ENCODE measurements at places on chromosomes 6 and 20.

GRCh38 chr6:107102414-107102805 lies 12.9 kb downstream of the BEND3 start:
- DNase-seq = no peak

GRCh38 chr6:58198301-58198700 lies 880.9 kb downstream of the PRIM2 start:
- no peak for DNase-seq

- no peak for DNase-seq
Observed at GRCh38 chr20:52438326-52438963, 246.9 kb upstream of the ZFP64 start.

GRCh38 chr20:7806831-7807230 lies 133.4 kb downstream of the HAO1 start:
- DNase-seq = no peak

GRCh38 chr20:53495398-53496092 lies 98.1 kb downstream of the ZNF217 start:
- DNase-seq = no peak

DNA sequence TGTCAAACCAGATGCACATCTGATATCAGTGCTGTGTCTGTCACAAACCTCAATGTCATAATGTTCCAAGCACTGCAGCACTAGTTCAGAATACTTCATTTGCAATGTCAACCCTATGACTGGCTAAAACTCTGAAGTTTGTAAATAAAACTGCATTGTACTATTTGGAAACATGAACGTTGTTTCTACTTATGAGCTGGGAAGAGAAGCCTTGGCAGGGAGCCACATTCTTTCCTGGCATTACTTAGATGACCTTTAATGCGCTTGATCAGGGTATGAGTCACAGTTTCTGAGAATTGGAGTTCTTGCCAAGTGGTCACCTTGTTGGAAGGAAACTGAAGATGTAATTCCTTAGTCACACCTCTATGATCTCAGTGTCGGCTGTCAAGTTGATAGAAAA lies 664.8 kb upstream of the MMS22L start:
- DNase-seq = no peak

DNA sequence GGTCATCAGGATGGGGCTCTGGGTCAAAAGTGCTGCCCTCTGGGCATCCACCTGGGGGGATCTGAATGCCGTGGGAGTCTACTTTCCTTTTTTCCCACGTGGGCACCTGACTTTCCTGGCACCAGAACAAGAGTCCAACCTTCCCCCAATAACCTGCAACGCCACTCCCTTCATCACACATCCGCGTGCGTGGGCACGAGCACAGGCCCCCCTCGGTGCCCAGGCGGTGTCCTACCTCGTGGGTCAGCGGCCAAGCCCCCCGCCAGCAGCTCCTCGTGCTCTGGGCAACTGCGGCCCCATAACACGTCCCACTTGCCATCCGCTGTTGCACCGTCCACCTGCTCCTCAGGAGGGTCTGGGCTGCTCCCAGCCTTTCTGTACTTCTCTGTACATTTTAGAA lies 87.0 kb downstream of the YTHDF1 start:
- no peak for DNase-seq

GRCh38 chr20:14879020-14879697 lies 541.7 kb upstream of the FLRT3 start:
- no peak for DNase-seq

DNA sequence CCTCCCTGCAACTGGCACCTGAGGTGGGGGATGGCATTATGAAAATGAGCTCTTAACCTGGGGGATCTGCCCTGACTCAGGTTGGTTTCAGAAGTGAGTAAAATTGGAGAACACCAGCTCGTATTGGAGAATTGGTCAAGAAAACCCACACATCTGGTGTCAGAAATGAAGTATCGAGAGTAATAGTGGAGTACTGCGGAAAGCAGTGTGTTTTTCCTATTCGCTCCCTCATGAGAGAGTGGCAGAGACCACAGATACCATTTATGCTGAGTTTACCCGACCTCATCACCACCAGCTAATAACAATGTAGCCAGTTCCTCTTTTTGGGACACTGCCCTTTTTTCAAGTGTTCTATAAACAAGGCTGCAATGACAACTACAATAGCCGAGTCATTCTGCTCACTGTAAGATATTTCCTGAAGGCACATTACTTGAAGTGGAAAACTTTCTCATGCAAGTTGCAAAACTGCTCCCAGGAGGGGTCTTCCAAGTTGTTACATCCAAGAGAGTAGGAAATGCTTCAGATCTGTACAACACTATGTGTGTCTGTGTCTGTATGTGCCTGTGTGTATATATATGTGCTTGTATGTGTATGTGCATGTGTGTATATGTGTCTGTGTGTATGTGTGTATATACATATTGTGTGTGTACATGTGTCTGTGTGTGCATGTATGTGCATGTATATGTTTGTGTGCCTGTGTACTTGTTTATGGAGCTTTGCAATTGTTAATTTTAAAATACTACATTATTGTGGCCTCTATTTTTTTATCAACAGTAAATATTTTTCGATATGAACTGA lies 106.0 kb upstream of the CST7 start:
- DNase-seq = peak; percentile 10

GRCh38 chr6:96899019-96899418 lies 1.3 kb upstream of the NDUFAF4 start:
- no peak for DNase-seq

GRCh38 chr6:93183531-93183972 lies 235.8 kb downstream of the EPHA7 start:
- DNase-seq = no peak

DNA sequence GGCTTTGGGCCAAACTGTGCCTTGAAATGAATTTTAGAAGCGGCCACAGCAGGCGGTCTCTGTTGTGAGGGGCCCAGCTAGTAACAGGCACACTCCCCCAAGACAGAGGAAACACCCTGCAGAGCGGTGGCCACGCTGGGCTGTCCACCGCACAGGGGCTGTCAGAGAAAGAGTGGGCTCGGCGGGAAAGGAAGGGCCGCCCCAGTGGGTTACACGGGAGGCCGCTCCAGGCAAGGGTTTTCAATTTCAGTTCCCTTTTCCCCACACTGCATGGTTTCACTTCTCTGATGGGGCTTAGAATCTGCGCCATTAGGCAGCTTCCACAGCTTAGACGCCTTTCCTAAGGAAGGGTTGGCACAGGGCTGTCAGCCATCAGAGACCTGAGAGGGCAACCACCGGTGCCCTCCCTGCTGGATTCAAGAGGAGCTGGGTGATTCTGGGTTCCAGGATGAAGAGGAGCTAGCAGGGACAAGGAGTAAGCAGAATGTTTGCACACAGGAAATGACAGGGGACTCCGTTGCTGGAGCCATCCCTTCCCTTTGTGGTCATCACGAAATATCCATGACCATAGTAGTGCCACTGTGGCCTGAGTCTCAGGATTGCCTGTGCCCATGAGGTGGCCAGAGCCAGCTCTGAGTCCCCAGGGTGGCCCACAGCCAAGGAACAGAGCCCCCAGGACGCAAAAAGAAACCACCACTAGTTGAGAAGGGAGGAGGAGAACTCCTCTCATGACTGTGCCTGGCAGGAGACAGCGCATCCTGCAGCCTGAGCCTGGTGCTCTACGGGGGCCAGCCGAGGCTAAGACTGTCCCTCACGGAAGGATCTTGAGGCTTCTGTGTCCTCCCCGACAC lies 282.7 kb downstream of the NRN1 start:
- DNase-seq = peak; percentile 85

GRCh38 chr6:158793432-158793831 lies 25.7 kb downstream of the EZR start:
- DNase-seq = peak; percentile 52

DNA sequence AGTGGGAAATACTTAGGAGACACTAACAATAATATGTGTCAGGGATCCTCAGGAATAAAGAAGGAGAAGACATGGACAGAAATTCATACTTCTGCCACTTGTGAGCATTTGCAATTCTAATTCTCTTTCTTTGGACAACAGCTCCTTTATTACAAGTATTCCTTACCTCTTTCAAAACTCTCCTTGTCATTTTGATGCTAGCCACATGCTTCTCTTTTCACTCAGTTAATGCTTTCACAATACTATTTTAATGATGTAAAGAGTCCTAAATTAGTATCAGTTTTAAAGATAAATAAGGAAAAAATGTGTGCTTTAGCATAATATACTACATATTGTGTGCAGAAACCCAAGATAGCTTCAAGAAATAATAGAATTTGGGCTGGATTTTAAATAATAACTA lies 62.5 kb downstream of the AHI1 start:
- DNase-seq = no peak

DNA sequence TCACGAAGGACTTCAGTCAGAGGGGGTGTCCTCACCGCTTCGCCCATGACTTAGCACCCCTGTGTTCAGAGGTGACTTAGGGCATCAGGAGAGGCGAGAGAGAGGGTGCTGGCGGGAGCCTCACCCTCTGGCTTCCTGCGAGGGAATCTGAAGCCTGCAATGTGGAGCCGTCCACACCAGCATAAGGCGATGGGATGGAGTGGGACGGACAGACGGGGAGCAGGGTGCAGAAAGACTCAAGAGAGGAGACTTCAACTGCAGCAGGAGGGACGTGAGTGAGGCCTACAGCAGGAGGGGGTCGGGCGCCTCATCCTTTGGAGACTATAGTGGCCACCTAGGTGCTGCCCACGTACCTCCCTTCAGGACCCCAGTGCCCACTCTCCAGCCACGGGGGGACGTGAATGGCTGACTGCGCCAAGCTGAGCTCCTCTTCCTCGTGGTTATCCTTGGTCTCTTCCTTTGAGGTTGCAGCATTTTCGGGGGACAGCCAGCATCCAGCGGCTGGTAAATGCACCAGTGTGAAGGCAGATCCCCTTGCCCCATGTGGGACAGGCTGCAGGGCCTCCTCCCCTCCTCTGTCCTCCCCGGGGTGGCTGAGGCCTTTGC lies 26.9 kb upstream of the MLN start:
- no peak for DNase-seq

- DNase-seq = no peak
Observed at GRCh38 chr6:10393544-10394225, 21.2 kb downstream of the TFAP2A start.

DNA sequence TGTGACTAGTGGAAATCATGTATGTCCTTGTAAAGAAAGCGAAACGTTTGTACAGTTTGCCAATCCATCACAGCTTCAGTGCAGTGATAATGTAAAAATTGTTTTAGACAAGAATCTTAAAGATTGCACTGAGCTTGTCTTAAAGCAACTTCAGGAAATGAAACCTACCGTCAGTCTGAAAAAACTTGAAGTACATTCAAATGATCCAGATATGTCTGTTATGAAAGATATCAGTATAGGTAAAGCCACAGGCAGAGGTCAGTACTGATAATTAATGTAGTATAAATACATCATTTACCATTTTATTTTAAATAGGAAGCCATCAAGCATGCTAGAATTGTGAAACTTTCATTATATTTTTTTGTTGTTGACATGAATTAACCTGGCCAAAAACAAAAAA lies 60.9 kb upstream of the SMIM8 start:
- no peak for DNase-seq

- no peak for DNase-seq
Observed at GRCh38 chr6:156045401-156046267, 590.0 kb upstream of the NOX3 start.

DNA sequence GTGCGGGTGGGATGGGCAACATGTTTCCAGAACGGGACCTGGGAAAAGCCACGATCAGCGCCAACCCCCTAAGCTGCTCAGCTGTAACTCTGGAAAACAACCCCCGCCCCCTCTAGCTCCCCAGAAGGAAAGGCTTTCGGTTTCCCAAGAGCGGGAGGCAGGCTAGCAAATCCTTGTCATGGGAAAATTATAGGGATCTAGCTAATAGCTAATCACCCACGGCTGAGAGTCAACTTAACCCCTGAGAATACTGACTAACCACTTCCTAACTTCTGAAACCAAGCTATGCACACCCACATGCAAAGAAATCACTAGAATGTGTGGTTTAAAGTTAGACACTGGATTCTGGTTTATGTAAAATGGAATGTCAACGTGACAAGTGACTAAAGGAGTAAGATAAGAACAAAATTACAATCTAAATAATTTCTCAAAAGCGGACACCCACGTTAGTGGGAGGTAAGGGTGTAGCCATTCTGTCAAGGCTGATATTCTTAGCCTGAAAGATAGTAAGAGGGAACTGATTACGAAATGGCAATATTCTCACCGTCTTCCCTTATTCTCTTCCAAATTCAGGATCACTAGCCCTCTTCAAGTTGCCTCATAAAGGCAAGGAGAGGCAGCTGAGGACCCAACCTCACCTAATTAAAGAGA lies 20.1 kb downstream of the JAG1 start:
- no peak for DNase-seq

DNA sequence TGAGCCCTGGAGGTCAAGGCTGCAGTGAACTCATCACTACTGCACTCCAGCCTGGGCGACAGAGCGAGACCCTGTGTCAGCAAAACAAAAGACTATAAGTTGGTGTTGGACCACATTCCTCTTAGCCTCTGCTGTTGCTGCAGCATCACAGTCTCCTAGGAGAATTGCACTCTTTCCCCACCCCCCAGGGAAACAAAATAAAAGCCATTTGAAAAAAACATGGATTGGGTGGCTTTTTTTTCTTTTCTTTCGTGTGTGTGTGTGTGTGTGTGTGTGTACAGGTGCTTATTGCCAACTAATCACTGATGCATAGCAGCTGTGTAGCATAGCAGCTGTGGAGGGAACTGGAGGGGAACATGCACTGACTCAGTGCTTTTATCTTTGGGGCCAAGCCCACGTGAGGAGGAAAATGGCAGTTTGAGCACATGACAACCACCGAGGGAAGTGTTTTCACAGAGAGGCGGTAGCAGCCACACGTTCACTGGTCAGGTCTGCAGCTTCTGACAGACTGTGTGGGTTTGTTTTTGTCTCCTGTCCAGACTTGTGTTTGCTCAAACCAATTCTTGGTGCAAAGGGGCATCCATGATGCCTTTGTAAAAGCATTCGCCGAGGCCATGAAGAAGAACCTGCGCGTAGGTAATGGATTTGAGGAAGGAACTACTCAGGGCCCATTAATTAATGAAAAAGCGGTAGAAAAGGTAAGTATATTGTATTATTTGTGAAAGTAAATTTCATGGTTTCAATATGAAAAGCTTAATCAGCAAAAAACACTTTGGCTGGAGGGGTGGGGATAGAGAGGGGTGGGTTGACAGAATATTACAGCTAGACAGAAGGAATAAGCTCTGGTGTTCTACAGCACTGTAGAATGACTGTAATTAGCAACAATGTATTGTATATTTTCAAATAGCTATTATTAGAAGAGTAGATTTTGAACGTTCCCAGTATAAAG lies 27.7 kb downstream of the ALDH5A1 start:
- no peak for DNase-seq

- no peak for DNase-seq
Observed at GRCh38 chr6:20868397-20869096, 334.3 kb downstream of the CDKAL1 start.

DNA sequence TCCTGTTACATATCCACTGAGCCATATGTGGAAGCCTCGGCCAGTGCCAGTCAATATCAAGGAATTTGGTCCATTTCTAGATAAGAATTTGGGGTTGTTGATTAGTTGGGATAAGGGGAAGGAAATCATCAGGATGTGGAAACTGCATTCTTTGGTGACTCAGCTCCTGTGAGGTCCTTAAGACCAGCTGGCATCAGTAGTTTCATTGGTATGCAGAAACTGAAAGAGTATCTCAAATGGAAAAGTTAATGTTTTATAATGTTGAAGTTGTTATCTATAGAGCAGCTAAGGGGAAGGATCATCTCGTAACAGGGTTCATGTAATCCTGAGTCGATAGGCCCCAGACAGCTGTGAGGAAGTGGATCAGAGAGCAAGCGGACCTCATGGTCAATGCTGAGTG lies 87.9 kb upstream of the PRND start:
- DNase-seq = peak; percentile 51

Measured in CD14-positive monocyte (primary cell).